ENCODE measurements at places on chromosomes 7 and 10.

DNA sequence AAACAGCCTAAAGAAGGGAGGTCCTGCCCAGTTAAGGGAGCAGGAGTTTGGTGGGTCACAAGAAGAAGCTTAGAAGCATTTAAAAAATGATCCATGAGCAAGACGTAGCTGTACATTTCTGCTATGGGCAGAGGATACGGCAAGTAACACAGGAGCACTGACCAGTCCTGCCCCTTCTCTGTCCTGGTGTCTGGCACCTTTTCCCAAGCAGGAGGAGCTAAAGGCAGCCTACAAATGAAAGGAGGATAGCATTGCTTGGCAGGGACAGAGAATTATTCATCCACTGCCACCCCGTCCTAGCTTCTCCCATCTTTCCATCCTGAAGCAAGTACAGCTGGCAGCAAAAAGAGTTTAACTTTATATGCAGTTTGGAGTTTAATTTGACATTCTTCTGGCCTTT, 1077.6 kb downstream of the TYW1 start:
- no peak for DNase-seq

DNA sequence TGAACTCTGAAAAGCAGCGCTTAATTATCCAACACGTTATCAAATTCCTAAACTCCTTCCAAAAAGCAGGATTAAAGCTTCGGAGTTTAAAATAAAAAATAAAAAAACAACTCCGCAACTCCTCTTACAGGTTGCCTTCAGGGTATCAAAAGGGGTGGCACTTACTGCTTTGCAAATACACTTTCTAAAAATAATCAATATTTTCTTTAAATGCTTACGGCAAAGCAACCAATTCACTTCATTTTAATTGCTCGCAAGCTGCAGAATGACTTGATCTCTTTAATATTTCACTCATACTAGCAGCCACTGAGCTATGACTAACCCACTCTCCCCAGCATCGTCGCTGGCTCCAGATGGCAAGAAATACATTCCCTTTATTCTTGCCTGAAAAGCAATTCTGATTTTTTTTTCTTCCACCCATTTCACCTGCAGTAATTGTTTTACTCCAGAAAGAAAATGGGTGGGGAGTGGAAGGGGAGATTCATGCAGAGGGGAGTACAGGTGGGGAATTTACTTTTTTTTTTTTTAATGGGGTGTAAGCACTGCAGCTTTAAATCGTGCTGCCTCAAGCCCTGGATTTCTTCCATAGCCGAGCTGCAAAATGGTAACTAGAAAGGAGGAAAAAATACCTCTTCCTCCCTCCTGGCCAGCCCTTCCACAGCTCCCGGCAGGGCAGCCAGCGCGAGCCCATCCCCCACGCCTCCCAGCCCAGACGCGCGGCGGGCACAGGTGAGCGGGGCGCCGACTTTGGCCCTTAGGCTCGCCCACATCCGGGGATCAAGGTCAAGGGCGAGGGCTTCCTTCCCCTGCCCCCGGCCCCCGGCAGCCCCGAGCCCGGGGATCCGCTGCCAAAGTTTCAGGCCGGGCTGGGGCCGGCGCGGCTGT, 54.2 kb upstream of the FHIP2A start:
- DNase-seq: peak; percentile 6

DNA sequence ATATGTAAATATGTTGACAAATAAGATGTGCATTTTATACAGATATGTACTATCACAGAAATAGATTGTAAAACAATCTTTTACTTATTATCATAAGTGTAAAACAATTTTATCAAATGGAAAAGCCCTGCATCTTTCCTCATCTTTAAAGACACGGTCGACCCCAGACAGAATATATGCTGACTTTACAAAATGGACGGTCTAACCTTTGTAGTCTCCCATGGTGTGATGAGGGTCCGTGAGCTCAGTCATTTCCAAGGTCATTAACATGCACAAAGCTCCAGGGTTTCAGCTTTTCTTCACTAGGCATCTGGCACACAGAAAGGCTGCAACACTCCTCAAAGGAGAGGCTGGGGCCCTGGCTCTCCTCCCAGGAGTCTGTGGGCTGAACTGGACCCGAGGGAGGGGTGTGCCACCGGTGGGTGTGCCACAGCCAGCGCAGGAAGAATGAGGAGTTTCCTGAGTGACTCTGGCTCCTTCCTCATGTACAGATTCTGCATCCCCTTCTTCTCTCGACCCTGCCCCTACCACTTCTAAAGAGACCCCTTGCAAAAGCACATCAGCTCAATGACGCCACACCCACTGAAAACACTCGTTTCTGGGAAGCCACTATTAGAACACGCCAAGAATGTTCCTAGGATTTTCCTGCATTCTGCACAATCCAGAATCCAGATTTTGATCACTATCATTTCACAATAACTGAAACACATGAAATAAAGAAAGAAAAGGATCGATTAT, 26.2 kb upstream of the ABLIM1 start:
- DNase-seq: no peak

DNA sequence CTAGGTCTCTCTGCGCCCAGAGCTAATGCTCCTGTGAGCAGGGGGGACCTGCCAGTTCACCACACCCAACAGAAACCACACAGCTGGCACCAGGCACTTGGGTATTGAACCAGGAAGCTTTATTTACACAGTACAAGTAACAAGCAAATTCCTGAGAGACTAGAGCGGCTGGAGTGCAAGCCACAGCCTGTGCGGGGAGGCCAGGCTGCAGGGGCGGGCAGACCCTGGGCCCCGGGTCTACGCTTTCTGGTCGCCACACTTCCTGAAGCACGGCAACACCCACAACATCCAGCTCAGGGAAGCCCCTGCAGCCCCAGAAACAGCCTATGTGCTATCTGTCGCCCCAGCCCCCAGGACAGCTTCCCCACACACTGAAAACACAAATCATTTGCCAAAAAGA, 125.0 kb downstream of the FAM53B start:
- no peak for DNase-seq

DNA sequence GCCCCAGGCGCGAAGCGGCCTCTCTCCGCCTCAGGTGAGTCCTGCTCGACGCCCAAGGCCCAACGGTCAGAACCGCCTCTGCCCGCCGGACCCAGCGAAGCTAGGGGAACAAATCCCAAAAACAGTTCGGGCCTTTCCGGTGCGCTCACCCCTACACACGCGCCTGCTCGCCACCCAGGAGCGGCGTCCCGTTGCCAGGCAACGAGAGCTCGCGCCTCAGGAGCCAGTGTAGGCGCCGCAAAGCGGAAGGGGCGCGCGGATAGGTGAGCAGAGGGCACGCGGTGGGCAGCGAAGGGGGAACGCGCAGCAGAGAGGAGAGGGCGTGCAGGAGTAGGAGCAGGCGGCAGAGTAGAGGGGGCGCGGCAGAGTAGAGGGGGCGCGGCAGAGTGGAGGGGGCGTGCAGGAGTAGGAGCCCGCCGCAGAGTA, at the start of the genes DYDC1 and DYDC2:
TSS of gene DYDC1 (minus strand) at position 193 of the 426 bp plus-strand sequence. CDS start 4,154 bp downstream, outside the sequence.
TSS of gene DYDC2 (plus strand) at position 219 of the 426 bp plus-strand sequence. CDS start 5,663 bp downstream, outside the sequence.
- DNase-seq: peak; percentile 64

GRCh38 chr7:37410305-37411229, 38.1 kb downstream of the ELMO1 start:
- peak; percentile 80 for DNase-seq
